ENCODE measurements at places on chromosomes 3 and 15.

DNA sequence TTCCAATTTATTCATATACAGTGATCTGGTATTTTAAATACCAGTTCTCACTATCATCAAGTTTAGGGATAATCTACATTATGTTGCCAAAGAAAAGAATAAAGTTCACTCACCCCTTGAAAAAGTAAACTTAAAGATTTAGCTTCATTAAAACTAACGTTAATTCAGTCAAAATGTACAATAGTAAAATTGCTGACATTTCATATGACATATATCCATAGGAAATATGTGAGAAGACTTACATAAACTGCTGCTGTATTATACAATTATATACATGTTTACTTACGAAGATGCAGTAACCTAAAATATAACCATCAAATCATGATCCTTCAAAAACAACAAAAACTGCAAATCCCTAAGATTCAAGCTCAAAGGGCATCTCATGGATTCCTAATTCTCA lies 44.0 kb downstream of the ATR start:
- DNase-seq: no peak

DNA sequence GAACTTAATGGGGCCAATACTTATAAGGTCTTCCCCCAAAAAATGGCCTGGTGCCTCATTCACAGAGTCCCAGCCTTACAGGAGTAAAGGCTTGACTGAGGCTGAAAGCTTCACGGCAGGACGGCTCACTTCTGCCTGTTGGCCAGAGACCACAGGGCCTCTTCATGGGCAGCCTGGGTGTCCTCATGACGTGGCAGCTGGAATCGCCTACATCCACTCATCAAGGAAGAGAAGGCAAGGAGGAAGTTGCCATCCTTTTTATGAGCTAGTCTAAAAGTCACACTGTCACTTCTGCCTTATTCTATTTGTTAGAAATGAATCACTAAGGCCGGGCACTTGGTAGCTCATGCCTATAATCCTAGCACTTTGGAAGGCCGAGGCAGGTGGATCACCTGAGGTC lies 89.3 kb upstream of the DGKG start:
- DNase-seq: no peak

GRCh38 chr15:70433586-70434324 lies 329.6 kb downstream of the UACA start:
- DNase-seq: no peak

DNA sequence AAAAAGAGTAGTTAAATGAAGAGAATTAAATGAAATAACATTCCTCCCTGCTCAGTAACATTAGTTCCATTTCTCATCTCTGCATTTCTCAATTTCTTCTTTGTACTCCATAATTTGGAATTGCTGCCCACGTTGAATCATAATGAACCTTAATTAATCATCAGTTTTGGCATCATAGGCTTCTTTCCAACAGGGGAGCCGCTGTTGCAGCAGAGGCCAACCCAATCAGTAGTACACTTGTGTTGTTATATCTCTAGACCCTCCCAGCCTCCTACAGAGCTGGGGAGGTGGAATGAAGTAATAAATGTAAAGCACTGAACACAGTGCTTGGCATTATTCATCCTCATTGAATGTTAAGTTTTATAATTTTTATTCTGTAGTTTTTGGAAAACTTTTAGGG lies 240.7 kb downstream of the CHST2 start:
- DNase-seq: no peak

DNA sequence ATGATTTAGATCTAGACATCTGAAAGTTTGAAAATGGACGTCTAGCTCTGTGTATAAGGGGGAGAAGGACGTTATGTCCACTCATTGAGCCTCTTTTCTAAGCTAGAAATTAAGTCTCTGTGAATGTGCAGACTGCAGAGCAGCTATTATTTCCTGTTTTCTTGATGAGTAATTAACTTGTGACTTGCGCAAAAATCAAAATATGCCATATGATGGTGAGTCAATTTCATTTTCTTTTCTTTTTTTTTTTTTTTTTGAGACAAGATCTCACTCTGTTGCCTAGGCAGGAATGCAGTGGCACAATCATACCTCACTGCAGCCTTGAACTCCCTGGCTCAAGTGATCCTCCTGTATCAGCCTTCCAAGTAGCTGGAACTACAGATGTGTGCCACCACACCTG lies 14.1 kb downstream of the LACTB start:
- DNase-seq: no peak

GRCh38 chr15:60799885-60800284 lies 320.9 kb upstream of the ICE2 start:
- no peak for DNase-seq

DNA sequence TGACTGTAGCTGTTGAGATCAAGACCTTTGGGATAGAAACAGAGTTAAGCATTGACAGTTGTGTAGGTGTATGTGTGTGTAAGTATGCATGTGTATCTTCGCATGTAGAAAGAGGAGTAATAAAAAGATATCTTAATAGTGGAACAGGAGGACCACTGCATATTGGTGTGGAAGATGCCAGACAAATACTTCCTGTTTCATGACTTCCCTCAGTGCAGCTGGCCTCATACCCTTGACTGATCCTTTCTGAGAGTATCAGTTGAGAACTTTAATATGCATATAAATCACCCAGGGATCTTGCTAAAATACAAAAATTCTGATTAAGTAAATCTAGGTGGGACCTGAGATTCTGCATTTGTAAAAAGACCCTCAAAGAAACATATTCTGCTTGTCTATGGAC lies 8.5 kb upstream of the ZBED2 start:
- no peak for DNase-seq

GRCh38 chr3:164832216-164832615 lies 246.1 kb downstream of the SI start:
- no peak for DNase-seq

DNA sequence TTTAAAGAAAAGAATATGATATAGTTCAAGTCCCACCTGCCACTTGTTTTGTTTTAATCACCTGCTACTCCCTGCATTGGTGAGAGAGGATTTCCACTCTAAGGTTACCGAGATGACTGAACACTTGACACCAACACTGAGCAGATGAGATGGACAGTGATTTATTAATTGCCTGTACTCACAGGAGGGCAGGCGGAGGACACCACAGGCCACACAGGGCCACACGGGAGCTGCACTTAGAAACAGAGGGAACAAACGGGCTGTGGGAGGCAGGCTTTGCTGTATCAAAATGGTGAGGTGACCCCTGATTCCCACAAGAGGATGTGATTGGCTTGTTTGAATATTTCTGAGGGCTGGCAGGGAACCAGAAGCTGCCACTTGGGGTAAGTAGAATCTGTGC lies 10.8 kb downstream of the MINAR1 start:
- DNase-seq: no peak

DNA sequence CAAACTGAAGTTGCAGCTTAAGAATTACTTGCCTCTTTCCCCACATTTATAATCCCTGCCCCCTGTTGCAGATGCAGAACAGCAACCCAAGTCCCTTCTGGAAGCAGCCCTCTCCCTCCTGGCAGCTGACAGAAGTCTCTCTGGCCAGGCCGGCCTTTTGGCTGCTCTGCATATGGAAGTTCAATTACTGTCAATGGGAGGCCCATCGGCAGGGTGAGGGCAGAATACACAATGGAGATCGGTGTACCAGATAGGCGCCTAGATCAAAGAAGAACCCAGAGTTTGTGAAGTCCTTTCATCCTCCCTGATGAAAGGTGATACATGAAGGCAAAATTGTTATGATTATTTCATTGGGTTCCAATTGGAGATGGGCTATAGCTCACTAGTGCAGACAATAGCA lies 327.9 kb upstream of the CTNNB1 start:
- DNase-seq: no peak

GRCh38 chr3:84738086-84738485 lies 220.7 kb upstream of the CADM2 start:
- no peak for DNase-seq

DNA sequence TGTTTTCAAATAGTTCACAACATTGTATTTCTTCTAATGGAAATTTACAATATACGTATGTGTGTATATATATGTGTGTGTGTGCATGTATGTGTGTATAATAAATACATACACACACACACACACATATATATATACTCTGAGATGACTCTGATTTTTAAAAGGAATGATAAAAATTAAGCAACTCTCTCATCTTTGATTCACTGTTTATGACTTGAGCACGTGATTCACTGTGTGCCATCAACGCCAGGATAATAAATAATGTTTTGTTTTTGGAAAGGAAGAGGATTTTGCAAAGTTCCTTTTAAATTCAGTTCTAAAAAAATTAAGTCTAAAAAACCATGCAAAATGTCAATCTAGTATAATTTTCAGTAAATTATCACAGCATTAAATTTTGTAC lies 132.4 kb downstream of the P3H2 start:
- DNase-seq: no peak

DNA sequence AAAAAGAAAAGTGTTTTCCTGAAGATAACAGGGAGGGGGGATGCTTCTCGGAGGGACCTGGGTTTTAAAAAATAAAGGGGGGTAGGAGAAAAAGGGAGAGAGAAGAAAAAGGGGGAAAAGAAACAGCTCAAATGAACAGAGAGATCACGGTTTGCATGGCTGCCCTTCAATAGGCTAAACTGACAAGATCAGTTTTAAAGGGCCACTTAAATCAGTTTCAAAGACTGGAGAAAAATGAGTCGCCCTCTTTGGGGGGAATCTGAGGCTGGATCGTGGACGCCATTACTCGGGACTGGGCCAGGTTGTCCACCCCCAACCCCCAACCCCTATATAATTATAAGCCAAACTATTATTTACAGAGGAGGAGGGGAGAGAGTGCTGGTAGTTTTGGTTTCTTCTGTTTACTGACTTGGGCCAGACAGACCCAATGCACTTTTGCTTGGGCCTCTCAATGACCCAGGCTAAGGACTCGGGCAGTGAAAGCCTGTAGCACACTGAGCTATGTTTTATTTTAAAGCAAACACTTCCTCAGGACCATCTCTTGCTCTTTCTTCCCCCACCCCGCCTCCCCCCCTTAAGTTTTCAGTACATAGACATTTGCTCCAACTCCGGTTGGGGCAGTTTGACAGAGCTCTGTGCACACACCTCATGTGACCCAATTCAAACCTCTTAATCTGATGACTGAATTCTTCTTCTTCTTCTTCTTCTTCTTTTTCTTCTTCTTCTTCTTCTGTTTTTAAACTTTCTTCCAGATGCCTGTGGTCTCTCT lies 6.3 kb downstream of the NR2F2 start:
- DNase-seq: no peak

DNA sequence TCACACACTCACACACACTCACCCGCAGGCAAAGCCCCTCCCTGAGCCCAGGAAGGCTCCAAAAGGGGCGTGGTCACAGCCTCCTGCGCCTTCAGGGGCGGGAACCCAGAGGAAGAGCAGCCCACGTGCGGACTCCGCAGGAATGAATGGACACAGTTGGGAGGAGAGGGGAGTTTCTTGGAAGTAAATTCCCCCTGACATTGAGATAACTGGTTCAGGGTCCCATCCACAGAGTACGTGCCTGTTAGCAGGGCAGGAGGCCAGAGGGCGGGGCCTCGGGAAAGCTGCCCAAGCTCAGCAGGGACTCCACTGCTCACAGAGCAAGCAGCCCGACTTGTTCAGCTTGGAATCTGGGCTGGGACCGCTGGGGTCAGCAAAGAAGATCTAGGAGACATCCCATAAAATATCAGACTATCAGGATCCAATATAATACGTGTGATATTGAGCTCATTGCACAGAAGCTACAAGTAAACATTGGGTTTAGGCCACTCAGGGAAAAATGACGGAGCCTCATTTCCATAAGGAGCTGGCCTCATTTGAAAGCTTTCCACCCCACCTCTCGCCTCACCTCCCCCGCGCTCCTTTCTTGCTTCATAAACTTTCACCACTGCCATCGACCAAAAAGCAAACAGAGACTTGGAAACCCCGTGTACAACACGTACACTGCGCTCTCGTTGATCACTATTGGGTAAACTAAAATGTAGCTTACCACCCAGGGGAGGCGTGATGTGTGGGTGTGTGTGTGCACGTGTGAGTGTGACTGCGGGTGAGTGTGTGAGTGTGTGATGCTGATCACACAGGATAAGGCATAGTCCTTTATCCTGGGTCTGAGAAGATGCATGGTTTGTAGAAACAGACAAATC lies 36.0 kb downstream of the TM2D3 start:
- DNase-seq: no peak

GRCh38 chr3:172094621-172095557 lies 55.5 kb downstream of the FNDC3B start:
- peak; percentile 91 for DNase-seq

GRCh38 chr3:87563712-87564111 lies 287.3 kb upstream of the POU1F1 start:
- DNase-seq: no peak

- peak; percentile 25 for DNase-seq
Measured at GRCh38 chr15:34335176-34336032, 2.2 kb downstream of the SLC12A6 start.

DNA sequence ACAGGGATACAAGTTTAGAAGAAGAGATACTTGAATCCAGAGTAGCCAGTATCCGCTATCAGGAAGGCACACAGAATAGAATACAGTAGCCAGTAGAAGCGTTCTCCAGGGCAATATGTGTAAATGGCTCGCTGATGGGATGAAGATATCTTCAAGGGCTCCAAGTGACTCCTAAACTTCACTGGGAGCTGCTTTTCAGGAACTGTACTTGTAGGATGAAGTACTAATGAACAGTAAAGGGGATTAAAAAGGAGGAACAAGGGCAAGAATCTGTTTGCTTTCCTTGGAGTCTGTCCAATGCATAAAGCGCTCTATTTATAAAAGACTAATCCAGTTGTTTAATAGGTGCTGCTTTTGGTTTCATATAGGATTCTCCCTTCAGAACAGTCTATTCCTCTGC lies 78.4 kb downstream of the THRB start:
- no peak for DNase-seq

GRCh38 chr3:160720123-160720746 lies 35.8 kb upstream of the PPM1L start:
- DNase-seq: no peak

DNA sequence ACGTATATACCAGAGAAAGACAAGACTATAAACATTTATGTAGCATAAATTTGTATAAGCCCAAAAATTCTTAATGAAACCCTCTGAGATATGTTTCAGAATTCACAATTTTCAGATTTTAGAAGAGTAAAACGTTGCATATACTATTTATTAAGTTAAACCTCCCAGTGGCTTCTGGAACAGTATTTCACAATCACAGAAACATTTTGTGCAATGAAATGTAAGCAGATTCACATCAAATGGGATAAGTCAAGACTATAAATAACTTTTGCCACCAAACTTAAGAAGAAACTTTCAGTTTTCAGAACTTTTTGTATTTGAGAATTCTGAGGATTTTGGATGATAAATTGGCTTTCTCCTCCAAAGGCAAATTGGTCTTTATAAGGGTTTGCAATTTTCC lies 9.2 kb downstream of the SLTM start:
- no peak for DNase-seq

GRCh38 chr15:39786447-39787056 lies 3.9 kb upstream of the FSIP1 start:
- peak; percentile 44 for DNase-seq

- no peak for DNase-seq
Measured at GRCh38 chr3:24614359-24614758, 119.7 kb upstream of the THRB start.

GRCh38 chr3:129441215-129441614 lies 1.2 kb downstream of the IFT122 start:
- DNase-seq: peak; percentile 21

DNA sequence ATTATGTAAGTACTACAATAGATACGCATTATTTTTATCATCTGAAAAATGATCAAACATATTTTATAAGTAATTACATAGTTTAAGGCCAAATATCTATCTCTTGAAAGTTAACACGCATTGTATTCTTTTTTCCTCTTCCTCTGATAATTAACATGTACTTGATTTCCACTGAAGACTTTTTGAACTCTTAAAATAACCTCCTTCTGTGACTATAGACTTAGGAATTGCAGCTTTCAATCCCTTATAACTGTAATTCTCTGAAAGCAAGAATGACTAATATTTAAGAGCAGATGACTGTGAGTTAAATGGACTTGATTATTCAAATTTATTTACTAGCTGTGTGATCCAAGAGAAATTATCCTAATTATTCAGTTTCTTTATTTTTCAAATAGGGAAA lies 730.6 kb upstream of the NECTIN3 start:
- DNase-seq: no peak

Data from RPMI8226 (cell line).